ENCODE measurements at places on chromosomes 3 and 15.

GRCh38 chr15:78909791-78910228 is 35.0 kb downstream of the CTSH start:
- DNase-seq: no peak

- no peak for DNase-seq
Measured at GRCh38 chr3:148079370-148079769, 618.3 kb upstream of the AGTR1 start.

GRCh38 chr3:129560911-129561594 is 18.1 kb downstream of the H1-8 start:
- DNase-seq: no peak

- DNase-seq: no peak
Measured at GRCh38 chr15:68617001-68617400, 38.2 kb downstream of the CORO2B start.

DNA sequence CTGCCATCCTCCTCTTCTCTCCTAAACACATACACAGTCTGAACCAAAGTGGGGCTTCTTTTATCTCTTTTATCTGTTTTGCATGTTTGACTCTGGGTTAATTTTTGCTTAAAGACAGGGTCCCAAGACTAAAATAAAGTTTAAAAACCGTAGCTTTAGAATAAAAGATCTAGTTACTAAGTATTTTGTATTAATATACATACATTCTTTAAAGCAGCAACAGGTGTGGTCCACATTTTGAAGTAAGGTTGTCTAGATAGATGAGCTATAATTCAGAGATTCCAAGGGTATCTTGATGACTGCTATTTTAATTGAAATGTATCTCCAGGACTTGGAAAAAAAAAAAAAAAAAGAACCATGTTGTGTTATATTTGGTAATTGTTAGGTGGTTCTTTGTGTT is 61.3 kb downstream of the CALML4 start:
- no peak for DNase-seq

All from stimulated activated CD8-positive, alpha-beta memory T cell treated with anti-CD3 and anti-CD28 coated beads, Interleukin-15, amount 100 ng/mL, for 1 hour (primary cell).